ENCODE measurements at places on chromosomes 6 and 20. TPM values are rescaled to one million over a fixed set of nuclear protein-coding genes. Genes with fewer than 3 reads are reported as not detected.

DNA sequence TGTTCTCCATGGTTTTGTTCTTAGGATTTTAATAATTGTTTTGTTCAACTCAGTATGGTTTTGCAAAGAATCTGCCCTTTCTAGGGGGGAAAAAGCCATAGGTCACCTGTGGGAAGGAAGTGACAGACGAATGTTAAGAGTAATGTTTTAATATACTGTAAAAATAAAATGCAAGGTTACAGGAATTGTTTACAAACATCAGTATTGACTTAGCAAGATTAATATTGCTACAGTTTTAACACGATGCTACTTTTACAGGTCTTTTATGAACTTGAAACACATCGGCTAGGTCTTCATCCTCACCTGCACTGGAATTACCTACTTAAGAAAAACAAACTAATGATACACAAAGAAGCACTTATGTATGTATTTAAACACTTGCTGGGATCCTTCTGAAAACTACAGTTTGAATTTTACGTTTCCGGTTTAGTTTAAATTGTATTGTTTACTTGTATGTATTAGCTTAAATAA lies 1.7 kb upstream of the NKX2-4 start:
- no peak for DNase-seq

DNA sequence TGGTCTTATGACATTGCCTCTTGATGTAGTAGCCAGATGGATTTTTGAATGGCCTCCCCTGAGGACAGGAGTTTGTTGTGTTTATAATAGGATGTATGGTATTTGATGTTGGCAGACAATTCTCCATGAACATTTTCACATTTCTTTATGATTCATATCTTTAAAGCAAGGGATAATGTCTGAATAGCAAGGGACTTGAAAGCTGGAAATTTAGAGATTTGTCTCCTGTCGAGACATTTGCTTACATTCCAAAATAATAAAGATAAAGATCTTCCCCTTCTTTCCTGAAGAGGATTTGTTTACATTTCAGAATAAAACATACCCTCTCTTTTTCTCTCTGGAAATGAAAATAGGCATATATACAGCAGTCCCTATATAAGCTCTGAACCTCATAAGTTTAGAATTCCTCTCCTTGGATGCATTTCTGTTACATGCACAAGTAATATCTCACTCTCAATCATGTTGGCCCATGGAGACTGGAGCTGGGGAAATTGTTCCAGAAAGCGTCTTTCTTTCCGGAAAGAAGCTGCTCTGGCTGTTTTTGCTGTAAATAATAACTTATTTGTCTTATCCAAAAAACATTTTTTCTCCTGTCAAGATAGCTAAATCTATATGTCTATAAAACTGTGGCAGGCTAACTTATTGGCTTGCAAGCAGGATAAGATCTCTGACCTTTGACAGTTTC lies 42.5 kb upstream of the ASCC3 start:
- DNase-seq, result no peak

GRCh38 chr20:1661542-1662299 lies 4.1 kb upstream of the SIRPG start:
- DNase-seq, result no peak

GRCh38 chr20:13717631-13718044 lies 67.1 kb downstream of the ESF1 start:
- no peak for DNase-seq

DNA sequence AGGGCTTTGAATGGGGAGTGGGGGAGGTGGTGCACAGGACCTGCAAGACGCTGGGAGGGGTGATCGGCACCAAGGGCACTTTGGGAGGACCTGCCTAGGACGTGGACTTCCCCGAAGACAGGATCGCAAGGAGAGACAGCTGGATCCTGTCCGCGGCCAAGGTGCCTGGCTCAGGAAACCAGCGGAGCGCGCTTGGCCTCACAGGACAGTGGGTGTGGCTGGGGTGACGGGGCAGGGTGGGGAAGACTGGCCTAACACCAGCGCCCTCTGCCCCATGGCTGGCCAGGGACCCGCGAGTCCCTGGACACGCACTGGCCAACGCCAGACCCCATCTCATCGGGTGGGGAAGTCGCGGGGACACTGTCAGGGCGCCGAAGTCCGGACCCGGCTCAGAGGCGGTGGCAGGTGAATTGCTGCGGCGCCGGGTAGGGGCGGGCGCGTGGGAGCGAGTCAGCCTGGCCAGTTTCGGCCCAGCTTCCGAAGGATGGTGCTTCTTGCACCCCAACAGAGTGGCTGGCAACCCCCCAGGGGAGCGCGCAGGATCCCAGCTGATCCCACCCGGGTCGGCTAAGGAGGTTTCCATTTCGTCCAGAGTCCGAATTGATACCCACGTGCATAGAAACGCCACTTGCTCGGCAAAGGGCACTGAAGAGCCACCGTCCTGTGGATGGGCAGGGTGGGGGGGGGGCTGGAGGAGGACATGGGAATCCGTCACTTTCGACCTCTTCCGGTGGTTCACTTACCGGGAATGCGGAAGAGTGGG lies 785 bp upstream of the THBD start:
- no peak for DNase-seq

DNA sequence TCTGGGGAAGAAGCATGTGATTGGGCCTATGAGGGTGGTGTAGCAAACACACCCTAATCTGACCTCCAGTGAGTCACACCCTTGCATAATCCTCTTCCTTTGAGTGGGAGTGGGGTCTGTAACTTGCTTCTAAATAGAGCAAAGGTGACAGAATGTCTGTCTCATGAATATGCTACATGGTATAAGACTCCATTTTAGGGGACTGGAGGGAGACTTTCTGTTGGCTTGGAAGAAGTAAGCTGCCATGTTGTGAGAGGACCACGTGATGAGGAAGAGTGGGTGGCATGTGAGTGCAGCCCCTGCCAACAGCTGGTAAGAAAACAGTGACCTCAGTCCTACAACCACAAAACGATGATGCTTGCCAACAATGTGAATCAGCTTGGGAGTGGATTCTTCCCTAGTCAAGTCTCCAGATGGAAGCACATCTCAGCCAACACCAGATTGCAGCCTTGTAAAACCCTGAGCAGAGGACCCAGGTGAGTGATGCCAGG lies 3.7 kb downstream of the AK9 start:
- DNase-seq, result no peak

DNA sequence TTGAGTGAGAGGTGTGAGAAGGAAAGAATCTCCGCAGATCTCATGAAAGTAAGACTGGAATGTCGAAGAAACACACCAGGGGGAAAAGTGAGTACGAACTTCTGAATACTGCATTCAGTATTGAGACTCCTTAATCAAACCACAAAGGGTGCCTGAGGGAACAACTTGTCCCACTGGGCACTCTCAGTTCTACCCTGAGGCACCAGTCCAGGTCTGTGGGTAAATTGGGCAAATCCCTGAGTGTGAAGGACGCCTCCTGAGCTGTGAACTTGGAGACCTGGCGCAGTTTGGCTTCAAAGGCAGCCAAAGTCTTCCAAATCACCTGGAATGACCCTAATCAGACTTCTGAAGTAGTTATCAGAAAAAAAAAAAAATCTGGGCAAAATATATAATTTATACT lies 329.7 kb downstream of the BTBD9 start:
- no peak for DNase-seq

TUBB1 gene
- total RNA-seq, result 0.58 TPM

GRCh38 chr6:38579010-38579628 lies 60.6 kb downstream of the BTBD9 start:
- DNase-seq, result no peak

DNA sequence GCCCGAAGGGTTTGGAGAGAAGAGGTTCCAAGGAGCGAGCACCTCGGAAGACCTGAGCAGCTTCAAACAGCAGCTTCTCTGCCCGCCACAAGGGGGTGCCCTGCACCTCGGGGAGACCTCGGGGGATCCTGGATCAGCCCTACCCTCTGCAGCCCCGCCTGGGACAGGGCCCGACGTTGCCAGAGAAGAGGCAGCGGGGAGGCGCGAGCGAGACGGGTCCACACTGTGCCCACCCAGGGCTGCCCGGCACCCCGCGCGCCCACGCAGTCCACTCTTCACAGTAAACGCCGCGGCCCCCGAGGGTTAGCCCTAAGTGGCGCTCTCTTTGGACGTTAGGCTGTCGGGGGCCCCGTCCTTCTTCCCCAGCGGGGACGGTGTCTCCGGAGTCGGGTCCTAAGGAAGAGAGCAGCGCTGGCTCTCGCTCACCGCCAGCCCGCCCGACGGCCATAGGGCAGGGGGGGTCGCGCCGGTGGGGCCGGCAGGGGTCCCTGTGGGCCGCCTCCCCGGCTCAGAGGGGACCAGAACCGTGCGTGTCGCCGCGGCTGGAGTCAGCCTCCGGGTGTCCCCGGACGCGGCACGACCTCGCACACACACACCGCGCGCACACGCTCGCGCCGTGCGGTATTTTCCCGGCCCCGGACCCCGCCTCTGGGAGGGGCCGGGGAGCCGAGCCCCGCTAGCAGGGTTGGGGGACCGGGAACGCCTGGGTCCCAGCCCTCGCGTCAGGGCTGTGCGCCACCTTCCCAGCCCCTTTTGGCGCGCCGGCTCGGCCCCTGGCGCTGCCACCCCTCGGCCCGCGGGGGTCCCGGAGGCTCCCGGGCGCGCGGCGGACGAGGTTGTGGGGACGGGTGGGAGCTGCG lies 929 bp downstream of the CDH22 start:
- no peak for DNase-seq

WFDC2 gene
- total RNA-seq, result not detected

GRCh38 chr6:95487817-95488216 lies 89.5 kb upstream of the MANEA start:
- no peak for DNase-seq

GRCh38 chr6:10219510-10219909 lies 195.4 kb downstream of the TFAP2A start:
- no peak for DNase-seq

SEMG1 gene
- not detected for total RNA-seq

ANKEF1 gene
- 1.7 TPM for total RNA-seq

All from urinary bladder (tissue), 4 donors.